ENCODE measurements at places on chromosomes 6 and 20. TPM values are rescaled to one million over a fixed set of nuclear protein-coding genes. Genes with fewer than 3 reads are reported as not detected.

Gene FERMT1
- total RNA-seq: 4.2 TPM

Gene BCAS4
- 12.6 TPM for total RNA-seq

Gene JPH2
- 9.7 TPM for total RNA-seq

Gene CNR1
- total RNA-seq: not detected

Gene SMLR1
- not detected for total RNA-seq

Gene PRND
- total RNA-seq: not detected

Gene CRISP3
- not detected for total RNA-seq

Gene OSBPL2
- total RNA-seq: 22.4 TPM

Gene DEFB129
- total RNA-seq: not detected

Gene CCM2L
- not detected for total RNA-seq

Gene SUPT3H
- 2.9 TPM for total RNA-seq

Gene KHDC1
- total RNA-seq: 0.13 TPM

Gene ITCH
- 47.7 TPM for total RNA-seq

Gene EDN1
- 1.8 TPM for total RNA-seq

Gene POPDC3
- 45.1 TPM for total RNA-seq

Gene FAM209B
- not detected for total RNA-seq

Gene FOXC1
- 11.1 TPM for total RNA-seq

Gene ILRUN
- total RNA-seq: 41.4 TPM

Gene LTA
- total RNA-seq: not detected

Gene GCM1
- not detected for total RNA-seq

Gene HEY2
- total RNA-seq: not detected

Gene GPX5
- total RNA-seq: not detected

Gene PGC
- not detected for total RNA-seq

Gene TFAP2D
- not detected for total RNA-seq

Gene RHAG
- total RNA-seq: not detected

Gene CALHM4
- not detected for total RNA-seq

Data from GM23248 (cell line).